ENCODE measurements at places on chromosomes 7 and 10.

DNA sequence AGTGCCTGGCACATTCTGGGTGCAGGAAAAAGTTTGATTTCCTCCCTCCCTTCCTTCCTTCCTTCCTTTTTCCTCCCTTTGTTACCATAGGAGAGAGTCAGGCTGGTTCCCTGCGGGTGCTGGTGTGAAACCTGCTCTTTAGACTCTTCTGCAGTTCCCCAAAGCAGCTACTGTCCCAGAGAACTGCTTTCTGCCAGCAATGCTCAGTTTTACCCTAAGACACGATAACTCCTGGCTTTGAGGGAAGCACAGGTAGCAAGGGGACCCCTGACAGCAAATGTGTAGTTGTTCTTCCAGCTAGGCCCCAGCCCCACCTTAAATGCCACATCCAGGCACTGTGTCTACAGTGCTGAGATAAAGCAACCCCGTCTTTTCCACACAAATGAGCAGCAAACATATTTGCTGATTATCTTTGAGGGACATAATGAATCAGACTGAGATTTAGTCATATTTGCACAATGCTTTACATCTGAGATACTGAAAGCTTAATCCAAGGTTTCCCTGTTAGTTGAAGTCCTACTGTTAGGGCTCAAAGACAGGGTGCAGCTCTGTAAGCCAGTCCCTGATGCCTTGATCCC lies 55.5 kb downstream of the MET start:
- no peak for DNase-seq

DNA sequence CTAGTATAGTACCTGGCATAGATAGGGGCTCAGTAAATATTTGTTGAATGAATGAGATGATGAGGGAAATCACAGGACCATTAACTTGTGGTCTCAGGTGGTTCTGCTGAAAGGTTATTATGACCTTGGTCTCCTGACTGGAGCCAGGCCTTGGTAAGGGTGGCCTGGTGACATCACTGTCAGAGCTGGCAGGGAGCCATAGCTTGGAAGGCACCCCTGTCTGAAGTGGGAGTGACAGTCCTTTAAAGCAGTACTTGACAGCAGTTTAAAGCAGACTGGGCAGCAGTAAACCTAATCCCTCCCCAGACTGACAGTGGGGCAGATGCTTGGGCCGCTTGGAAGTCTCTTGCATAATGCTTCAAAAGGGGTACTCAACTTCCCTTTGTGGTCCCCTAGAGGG lies 13.4 kb downstream of the DPCD start:
- no peak for DNase-seq

GRCh38 chr10:77482072-77482471 lies 155.5 kb downstream of the KCNMA1 start:
- DNase-seq, result no peak

- DNase-seq, result no peak
Observed at GRCh38 chr10:110151467-110151866, 55.9 kb upstream of the MXI1 start.

DNA sequence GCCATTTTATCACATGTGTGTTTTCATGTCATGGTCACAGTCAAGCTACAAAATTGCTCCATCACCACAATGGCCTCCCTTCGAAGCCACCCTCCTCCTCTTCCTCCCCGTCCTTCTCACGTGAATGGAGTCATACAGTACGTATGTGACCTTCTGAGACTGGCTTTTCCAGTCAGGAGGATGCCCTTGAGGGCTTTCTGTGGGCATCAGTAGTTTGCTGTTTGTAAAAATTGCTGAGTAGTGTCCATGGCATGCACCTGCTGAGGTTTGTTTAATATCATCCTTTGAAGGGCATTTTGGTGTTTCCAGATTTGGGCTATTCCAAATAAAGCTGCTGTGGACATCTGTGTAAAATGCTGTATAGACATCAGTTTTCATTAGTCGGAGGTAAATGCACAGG lies 5.9 kb upstream of the UBE3C start:
- DNase-seq, result no peak

- DNase-seq, result peak; percentile 71
Observed at GRCh38 chr10:90675621-90676020, 182.2 kb downstream of the HTR7 start.

DNA sequence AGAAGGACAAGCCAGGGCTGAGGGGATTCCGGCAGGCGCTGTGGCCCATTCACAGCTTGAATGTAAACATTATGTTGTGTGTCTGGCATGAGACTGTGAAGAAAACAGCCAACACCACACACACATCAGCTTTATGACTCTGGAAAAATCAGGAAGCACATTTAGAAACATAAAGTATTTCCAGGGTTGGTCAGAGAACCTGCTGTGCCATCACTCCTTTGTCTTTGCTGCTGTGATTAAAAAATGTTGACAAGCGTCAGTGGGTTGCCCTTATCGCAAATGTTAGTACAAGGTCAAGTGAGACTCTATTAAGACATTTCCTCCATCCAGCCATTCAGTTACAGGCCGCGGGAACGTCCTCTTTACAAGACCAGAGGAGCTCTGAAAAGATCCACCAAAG lies 95.4 kb downstream of the TAX1BP1 start:
- no peak for DNase-seq

DNA sequence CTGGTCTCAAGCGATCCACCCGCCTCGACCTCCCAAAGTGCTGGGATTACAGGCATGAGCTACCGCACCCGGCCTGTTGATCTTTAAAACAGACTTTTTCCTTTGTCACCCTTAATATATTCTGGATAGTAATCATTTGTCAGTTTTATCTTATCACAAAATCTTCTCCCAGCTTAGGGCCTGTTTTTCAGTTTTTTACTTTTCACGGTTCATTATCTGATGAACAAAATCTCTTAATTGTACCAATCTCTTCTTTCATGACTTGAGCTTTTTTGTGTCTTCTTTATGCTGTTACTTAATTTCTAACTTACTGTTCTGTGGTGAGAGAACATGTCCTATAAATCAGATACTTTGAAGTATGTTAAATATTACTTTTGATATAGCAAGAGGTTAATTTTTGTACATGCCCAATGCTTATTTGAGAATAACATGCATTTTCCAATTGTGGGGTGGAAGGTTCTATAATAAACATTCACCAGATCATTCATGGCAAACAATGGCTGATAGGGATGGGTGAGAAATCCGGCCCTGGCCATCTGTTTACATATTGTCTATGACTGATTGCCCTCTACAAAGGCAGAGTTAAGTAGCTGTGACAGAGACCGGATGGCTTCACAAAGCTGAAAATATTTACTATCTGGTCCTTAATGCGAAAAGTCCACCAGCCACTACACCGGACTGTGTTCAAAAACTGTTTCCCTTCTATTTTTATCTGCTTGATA lies 5.3 kb downstream of the PAPOLB start:
- DNase-seq, result no peak

DNA sequence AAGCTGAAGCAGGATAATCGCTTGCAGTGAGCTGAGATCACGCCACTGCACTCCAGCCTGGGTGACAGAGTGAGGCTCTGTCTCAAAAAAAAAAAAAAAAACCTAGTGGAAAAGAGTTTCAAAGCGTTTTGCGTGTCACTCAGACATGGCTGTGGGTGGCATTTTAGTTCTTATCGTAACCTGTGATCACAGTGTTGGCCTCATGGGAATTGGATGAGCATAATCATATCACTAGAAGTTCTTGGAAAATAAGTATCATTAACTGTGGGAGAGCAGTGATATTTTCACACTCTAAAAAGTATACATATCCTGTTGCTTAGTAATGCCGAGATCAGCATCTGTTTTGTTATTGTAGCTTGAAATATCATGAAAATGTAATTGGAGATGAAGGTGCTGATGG lies 92.6 kb downstream of the CREM start:
- no peak for DNase-seq

GRCh38 chr7:36487756-36488336 lies 98.2 kb downstream of the ANLN start:
- peak; percentile 79 for DNase-seq

DNA sequence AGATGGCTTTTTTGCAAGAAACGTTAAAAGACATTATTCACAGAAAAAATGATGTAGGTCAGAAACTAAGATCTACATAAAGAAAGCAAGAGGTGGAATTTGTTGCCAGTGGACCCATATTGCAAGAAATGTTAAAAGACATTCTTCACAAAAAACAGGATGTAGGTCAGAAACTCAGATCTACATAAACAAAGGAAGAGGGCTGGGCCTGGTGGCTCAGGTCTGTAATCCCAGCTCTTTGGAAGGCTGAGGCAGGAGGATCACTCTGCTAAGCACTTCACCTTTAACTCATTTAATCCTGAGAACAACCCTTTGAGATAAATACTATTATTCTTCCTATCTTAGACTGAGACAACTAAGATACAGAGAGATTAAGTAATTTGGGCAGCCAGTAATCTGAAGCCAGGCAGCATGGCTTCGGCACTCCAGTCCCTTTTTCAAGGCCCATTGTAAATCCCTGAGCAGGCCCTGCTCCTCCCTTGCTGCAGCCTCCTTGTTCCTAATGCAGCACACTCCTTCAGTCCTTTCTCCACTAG lies 11.6 kb downstream of the ZFAND4 start:
- no peak for DNase-seq
